ENCODE measurements at places on chromosomes 7 and 10.

DNA sequence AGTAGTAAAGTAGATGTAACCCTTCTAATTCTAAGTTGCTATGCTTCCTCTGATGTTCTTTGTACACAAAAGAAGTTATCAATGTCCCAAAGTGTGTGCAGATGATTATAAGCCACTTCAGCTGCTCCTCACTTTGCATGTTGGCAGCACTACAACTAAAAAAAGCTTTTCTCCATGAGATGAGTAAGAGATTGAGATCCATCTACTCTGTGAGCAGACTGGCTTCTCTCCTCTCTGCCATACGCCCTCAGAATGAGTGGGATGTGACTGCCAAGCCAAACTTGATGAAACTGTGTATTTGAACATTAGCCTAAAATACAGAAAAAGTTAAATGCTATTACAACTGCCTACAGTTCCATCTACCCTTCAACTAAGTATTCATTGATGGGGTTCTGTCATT lies 102.9 kb upstream of the ETV1 start:
- no peaks in the 10 kb centered on the region for H3K36me3 ChIP-seq
- H3K27me3 ChIP-seq, result no peaks in the 10 kb centered on the region
- peaks cover 1% of the 10 kb centered on the region for H3K4me1 ChIP-seq
- no peak overlapping the region for H3K4me3 ChIP-seq

DNA sequence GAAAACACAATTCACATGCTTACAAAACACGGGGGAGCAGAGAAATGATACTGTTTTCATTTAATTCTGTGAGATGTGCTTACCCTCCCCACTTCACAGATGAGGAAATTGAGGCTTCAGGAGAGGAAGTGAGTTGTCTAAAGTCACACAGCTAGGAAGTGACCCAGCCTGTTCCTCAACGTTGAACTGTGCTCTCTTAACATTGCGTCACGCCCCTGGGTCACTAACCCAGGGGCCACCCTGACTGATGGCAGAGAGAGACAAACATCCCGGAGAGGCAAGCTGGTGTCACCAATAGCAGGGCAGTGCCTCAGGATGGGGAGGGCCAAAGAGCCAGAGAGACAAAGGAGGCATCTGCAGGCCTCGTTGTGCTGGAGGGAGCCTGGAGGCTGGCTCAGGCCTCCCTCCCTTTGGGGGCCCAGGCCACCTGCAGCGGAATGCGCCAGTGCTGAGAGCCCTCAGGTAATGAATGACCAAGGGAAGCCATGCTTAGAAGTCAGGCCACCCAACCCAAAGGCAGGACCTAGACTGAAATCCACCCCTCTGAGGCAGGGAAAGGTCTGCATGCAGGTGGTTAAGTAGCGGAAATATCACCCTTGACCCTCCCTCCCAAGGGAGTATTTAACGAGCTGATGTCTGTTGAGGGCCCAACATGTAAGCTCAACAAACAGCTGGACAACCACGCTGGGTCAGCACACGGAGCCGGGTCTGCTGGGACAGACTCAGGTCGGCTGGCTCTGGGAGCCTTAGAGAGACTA lies 81.3 kb downstream of the C10orf105 start:
- DNase-seq, result no peak
- H3K4me3 ChIP-seq, result peak overlapping the region; percentile 24
- H3K27ac ChIP-seq, result peak overlapping the region; percentile 89

DNA sequence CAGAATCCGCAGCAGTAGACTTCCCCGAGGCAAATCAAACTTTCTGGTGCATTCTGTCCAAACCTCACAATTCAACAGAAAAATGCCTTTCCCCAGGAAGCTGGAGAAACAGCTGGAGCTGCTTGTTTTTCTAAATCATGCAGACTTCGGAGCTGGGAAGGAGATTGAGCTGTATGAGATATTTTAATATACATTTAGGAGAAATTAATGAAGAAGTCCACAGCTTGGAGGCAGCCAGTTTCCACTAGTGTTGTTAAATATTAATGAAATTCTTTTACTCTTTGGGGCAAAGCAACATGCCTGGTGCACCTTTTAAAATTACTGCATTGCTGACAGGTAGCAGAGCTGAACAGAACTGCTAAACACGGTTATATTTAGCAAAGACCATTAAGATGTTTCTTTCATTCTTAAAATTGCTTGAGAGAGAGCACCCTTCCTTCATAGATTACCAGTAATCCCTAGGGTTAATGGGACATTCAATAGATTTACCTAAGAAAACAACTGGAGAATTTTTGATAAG lies 566.4 kb downstream of the SORCS3 start:
- no peak overlapping the region for H3K4me3 ChIP-seq
- no peak overlapping the region for H3K27ac ChIP-seq
- DNase-seq, result no peak
- no peaks in the 10 kb centered on the region for H3K36me3 ChIP-seq
- peaks cover 3% of the 10 kb centered on the region for H3K4me1 ChIP-seq

DNA sequence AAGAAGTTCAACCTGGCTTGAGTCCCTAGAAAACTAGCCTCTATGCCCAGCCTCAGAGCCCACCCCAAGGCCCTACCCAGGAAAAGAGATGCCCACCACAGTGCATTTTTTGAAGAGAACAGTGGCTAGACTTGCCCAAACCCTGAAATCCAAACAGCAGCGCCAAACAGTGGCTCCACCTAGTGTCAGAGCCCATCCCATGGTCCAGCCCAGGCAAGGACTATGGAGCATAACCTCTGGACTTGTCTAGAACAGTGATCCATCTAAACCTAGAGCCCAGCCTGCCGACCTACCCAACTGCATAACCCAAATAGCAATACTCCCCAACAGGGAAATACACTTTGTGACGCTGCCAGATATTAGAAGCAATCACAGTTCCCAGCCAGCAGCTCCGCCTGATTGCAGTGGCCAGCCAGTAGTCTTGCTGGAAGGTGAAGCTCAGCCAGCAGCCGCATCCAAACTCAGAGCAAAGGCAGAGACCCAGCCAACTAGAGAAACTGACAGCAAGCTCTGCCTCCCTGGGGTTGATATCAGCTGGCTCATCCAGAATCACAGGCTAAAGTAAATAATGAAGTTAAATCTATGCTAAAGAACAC lies 44.5 kb downstream of the HBP1 start:
- H3K27ac ChIP-seq, result no peak overlapping the region
- H3K27me3 ChIP-seq, result no peaks in the 10 kb centered on the region
- no peak for DNase-seq

DNA sequence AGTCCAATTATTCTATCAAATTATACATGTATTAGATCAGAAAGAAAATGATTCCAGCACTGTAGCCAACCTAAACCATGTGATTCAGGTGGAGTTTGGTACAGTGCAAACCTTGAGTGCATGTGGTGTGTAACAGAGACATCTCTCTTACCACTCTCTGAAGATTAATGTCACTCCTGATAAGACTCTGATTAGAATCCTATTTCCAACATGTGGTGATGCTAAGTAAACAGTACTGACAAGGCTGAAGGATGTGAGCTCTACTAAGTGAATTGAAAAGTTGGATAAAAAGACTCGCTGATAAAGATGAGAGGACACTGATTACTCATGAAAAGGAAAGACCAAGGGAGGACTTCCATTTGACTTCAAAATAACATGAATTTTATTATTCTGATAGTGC lies 232.0 kb downstream of the SDK1 start:
- H3K27me3 ChIP-seq, result no peaks in the 10 kb centered on the region
- no peaks in the 10 kb centered on the region for H3K36me3 ChIP-seq
- H3K4me1 ChIP-seq, result peaks cover 21% of the 10 kb centered on the region

DNA sequence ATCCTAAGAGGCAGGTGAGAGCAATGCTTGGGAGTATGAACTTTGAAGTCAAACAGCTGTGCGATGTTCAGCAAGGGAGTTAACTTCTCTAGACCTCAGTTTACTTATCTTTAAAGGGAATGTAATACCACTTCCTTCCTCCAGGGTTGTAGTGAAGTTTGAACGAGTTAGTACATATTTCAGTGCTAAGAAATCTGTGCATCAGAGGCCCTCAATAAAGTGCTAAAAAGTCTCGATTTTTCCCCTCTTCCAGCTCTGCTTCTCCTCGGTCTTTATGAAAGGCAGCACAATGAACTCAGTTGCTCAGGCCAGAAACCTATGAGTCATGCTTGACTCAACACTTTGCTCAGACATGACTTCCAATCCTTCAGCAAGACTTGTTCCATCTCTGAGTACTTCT lies 418.9 kb downstream of the MDFIC start:
- no peak overlapping the region for H3K27ac ChIP-seq
- no peaks in the 10 kb centered on the region for H3K27me3 ChIP-seq
- no peak overlapping the region for H3K4me3 ChIP-seq
- H3K36me3 ChIP-seq, result no peaks in the 10 kb centered on the region
- no peak for DNase-seq

DNA sequence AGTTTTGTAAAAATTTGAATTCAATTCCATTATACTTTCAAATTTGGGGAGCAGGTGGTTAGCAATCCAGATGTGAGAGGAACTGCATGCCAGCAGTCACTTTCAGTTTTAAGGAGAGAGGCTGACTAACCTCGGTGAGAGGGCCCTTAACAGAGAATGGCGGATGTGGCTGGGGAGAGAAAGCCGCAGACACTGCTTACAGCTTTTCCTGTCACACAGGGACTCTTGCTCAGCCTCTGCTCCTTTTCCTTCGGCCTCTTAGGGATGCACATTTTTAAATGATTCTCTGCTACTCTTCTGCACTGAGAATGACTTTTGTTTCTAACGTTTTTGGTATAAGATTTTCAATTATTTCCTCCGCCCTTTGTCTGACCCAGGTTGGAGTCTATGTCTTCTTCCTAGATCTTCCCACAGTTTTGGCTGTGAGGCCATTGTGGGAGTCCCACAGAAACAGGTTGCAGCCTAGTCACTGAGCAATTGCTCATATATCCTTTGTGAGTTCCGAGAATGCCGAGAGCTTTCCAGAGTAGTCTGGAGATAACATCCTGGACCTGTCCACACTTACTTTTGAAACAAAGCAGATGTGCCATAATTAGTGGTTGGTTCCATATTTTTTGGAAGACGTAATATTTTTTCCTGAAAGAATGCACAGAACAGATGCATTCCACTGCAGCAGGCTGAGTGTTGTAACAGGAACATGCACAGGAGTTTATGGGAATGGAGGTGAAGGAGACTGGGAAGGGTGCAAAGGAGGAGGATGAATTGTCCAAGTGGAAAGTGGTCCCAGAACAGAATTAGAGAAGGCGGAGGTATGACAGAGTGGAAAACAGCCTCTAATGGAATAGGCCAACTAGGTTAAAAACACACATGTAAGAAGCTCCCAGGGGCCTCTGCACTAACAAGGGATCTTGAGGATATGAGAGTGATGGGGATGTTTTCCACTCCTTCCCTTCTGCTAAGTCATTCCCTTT lies 168.0 kb upstream of the ZNF32 start:
- H3K4me3 ChIP-seq, result no peak overlapping the region
- H3K27me3 ChIP-seq, result no peaks in the 10 kb centered on the region
- H3K4me1 ChIP-seq, result peaks cover 2% of the 10 kb centered on the region
- no peak overlapping the region for H3K27ac ChIP-seq

DNA sequence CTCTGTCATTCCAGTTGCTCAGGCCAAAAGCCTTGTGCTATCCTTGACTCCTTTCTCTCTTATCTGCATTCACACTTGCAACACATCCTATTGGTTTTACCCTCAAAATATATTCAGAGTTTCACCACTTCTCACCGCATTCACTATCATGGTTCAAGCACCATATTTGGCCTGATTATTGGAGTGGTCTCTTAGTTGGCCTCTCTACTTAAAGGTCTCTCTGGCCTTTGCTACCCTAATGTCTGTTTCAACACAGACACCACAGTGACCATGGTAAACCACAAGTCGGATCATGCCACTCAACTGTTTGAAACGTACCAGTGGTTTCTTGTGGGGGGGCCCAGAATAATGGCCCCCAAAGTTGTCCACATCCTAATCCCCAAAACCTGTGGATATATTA lies 15.2 kb upstream of the PDZD8 start:
- DNase-seq, result no peak
- no peaks in the 10 kb centered on the region for H3K36me3 ChIP-seq
- no peak overlapping the region for H3K27ac ChIP-seq
- H3K27me3 ChIP-seq, result peaks cover 22% of the 10 kb centered on the region

DNA sequence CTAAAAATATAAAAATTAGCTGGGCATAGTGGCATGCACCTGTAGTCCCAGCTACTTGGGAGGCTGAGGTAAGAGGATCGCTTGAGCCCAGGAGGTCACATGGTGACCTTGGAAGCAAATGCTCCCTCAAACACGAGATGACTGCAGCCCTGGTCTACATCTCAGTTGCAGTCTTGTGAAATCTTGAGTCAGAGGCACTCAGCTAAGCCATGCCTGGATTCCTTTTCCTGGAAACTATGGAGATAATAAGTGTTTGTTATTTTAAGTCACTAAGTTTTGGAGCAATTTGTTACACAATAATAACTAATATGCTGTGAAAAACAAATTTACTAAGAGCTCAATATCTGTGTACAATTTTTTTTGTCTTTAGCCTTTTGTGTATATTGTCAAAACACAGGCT lies 284.3 kb upstream of the KAT6B start:
- no peak overlapping the region for H3K27ac ChIP-seq
- no peaks in the 10 kb centered on the region for H3K27me3 ChIP-seq
- no peak for DNase-seq
- H3K36me3 ChIP-seq, result peaks cover 3% of the 10 kb centered on the region

DNA sequence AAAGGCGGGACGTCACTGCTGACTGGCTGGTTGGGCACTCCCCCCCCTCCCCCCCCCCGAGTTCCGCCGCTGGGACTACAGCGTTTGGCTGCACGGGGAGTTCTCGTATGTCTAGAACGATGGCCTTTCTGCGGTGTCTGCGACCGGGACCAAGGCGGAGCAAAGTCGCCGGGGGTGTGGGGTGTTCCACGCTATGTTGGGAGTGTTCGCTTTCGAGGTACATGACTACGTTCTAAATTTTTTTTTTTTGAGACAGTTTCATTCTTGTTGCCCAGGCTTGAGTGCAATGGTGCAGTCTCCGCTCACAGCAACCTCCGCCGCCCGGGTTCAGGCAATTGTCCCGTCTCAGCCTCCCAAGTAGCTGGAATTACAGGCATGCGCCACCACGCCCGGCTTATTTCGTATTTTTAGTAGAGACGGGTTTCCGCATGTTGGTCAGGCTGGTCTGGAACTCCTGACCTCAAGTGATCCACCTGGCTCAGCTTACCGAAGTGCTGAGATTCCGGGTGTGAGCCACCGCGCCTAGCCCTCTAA lies 573 bp upstream of the IDI1 start:
- peak overlapping the region; percentile 91 for H3K4me3 ChIP-seq
- H3K27ac ChIP-seq, result peak overlapping the region; percentile 99
- DNase-seq, result no peak
- no peaks in the 10 kb centered on the region for H3K27me3 ChIP-seq

GRCh38 chr10:82149674-82150073 lies 274.7 kb downstream of the NRG3 start:
- no peak for DNase-seq
- H3K27ac ChIP-seq, result no peak overlapping the region
- no peaks in the 10 kb centered on the region for H3K27me3 ChIP-seq
- peaks cover 7% of the 10 kb centered on the region for H3K4me1 ChIP-seq
- H3K4me3 ChIP-seq, result no peak overlapping the region

GRCh38 chr10:99008054-99008453 lies 227.6 kb downstream of the HPSE2 start:
- no peak for DNase-seq
- no peaks in the 10 kb centered on the region for H3K36me3 ChIP-seq
- peaks cover 10% of the 10 kb centered on the region for H3K4me1 ChIP-seq
- no peak overlapping the region for H3K27ac ChIP-seq
- no peak overlapping the region for H3K4me3 ChIP-seq
- H3K27me3 ChIP-seq, result no peaks in the 10 kb centered on the region
